ENCODE measurements at places on chromosomes 2 and 18. TPM values are rescaled to one million over a fixed set of nuclear protein-coding genes. Genes with fewer than 3 reads are reported as not detected.

Gene REG3G
- not detected for total RNA-seq

Gene ZNF514
- total RNA-seq, result 21.7 TPM

GRCh38 chr2:40244675-40245074 is 207.2 kb downstream of the SLC8A1 start:
- DNase-seq, result peak; percentile 55

DNA sequence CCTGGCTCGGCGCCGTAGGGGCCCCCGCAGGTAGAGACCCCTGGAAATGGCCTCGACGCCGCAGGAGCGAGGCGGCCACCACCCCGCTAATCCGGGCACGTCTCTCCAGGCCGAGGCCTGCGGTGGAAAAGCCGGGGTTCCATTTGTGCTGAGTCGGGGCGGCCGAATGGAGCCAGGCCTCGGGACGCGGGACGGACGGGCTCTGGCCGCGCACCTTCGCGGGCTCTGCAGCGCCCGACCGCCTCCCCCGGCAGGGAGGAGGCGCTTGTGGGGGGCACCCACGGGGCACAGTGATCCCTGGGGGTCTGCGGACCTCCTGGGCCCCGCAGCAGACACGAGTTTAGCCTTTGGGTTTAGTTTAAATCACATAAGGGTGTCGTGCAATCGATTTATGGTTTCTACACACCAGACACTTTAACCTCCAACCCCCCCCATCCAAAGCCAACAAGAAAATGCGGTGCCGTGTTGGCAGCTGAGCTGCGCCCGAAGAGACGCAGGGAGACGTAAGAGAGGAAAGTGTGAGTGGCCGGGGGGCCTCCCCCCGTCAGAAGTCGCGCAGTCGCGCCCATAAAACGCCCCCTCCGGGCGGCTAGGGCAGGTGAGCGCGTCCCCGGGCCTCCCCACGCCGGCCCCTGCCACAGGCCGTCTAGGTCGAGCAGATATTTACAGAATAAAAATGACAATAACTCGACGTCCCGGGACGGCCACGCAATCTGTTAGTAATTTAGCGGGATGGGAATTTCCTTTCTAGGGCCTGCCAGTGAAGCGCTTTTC is 1.0 kb upstream of the NFATC1 start:
- no peak for DNase-seq

GRCh38 chr2:161044095-161044865 is 115.9 kb upstream of the TANK start:
- DNase-seq, result no peak

- DNase-seq, result no peak
Measured at GRCh38 chr2:218865396-218865795, 5.8 kb downstream of the WNT6 start.

DNA sequence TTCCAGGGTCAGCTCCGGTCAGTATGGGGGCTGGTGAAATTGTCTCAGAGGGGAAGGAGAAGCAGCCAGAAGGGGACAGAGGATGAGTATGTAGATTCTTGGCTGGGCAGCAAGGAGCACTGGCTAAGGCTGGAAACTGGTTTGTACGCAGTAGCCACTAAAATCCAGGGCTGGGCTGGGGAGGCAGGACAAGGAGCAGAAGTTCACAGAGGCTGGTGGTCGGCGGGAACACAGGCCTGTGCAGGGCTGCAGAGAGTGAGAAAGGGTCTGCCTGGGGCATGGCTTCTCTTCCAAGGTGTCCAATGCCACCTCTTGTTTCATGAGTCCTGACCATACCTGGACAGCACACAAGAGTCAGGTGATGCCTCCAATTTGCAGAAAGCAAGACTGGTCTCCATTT is 94.4 kb upstream of the HDAC4 start:
- DNase-seq, result no peak

Gene CBLN2
- total RNA-seq, result not detected

DNA sequence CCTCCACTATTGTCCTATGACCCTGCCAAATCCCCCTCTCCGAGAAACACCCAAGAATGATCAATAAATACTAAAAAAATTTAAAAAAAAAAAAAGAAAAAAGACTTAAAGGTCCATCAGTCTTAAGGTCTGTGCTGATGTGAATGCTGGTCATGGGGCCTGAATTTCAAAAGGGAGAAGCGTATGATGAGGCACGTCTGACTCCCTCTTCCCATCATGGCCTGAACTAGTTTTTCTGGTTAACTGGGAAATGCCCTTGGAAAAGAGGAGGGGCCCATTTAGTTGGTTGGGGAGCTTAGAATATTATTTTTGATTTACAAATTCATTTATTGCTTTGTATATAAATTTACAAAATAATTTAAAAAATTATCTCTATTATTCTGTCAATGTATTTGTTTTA is 291.0 kb upstream of the CDH19 start:
- DNase-seq, result no peak

GRCh38 chr2:64410671-64411070 is 43.3 kb upstream of the LGALSL start:
- DNase-seq, result no peak

Gene ADCYAP1
- total RNA-seq, result not detected

- peak; percentile 31 for DNase-seq
Measured at GRCh38 chr18:73842795-73843394, 304.7 kb downstream of the FBXO15 start.

- DNase-seq, result no peak
Measured at GRCh38 chr2:170330881-170331280, 152.9 kb downstream of the MYO3B start.

Gene LYPD1
- 10.3 TPM for total RNA-seq

GRCh38 chr2:88283886-88284592 is 113.9 kb downstream of the THNSL2 start:
- DNase-seq, result no peak

Gene MAB21L4
- 68.8 TPM for total RNA-seq

Gene SLC19A3
- total RNA-seq, result 4.5 TPM

DNA sequence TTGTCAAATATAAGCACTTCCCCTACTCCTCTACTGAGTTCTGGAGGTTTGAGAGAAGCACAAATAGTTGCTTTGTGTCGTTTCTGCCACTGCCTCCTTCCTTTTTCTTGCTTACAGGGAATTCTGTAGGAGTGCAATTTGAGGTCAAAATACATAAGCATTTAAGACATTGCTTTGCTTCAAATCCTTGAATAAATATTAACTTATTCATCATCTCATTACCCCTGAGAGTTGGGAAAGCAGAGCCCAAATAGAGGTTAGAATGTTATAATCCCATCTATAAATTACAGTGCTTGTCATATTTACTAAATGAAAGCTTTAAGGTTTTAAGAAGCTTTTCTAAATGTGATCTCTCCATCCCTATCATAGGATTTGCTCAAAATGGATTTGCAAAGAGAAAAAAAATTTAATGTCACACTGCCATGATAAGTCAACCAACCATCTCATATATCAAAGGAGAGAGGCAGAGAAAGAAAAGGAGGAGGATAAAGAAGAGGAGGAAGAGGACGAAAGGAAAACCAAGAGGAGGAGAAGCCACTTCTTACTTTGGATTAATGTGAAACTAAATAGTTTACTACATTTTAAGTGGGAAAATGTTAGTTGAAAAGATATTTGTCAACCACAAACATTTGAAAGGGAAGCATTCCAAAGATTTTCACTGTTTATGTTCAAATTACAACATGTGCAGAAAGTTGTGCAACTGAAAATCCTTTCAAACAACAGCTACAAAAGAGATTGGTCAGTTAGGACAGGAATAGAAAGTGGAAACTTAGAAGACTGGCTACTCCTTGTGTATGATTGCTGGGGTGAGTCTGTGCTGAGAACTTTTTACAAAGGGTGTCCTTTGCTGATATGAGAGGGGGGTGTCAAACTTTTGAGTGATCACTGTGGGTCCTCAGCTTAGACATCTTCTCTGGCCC is 277.3 kb upstream of the FN1 start:
- DNase-seq, result no peak

Gene ZNF396
- total RNA-seq, result 2.0 TPM

Gene CNRIP1
- total RNA-seq, result not detected

DNA sequence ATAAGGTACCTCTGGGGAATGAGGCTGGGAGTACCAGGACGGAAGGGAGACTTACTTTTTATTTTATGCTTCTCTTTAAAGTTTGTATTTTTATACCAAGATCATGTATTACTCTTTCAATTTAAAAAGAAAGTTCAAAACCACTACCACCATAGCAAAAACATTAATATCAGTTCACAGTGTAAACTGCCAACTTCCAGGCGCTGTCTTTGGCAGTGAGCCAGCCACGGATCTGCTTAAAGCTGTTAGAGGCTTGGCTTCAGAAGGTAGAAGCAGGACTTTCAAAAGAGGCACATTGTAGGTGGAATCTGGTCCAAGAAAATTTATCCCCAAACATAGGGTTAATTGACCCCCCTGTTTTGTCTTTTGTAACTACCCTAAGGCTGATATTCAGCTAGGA is 74.8 kb downstream of the B3GNT2 start:
- DNase-seq, result peak; percentile 19

- no peak for DNase-seq
Measured at GRCh38 chr2:179854891-179855290, 6.5 kb downstream of the ZNF385B start.

DNA sequence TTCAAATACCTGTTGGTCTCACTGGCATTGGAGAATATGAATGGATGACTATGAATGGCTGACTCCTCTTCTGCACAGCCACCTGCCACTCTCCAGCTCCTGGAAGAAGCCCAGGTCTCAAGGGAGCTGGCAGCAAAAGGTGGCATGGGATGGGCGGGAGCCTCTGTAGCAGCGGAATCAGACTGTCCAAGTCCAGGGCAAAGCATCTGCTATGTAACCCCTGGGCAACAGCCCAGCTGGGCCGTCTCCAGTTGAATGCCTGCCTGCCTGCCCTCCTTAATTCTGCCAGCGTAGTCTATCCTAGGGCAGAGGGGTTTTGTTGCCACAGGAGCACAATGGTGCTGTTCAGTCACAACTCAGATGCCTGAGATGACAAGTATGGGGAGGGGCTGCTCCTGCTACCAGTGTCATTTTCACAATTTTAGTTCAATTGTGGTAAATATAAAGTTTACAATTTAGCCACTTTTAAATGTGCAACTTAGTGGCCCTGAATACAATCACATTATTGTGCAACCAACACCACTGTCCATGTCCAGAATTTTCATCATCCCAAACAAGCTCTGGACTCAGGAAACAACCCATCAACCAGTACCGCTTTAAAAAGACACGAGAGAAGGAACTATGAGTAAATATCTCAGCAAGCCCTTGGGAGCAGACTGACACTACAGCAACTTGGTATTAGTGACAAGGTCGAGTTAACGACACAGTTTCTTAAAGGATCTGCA is 115.2 kb downstream of the MYO5B start:
- no peak for DNase-seq

- no peak for DNase-seq
Measured at GRCh38 chr2:184849516-184849915, 251.2 kb downstream of the ZNF804A start.

- no peak for DNase-seq
Measured at GRCh38 chr2:176751314-176752227, 461.0 kb upstream of the HNRNPA3 start.
